ENCODE measurements at places on chromosomes 12 and 14.

DNA sequence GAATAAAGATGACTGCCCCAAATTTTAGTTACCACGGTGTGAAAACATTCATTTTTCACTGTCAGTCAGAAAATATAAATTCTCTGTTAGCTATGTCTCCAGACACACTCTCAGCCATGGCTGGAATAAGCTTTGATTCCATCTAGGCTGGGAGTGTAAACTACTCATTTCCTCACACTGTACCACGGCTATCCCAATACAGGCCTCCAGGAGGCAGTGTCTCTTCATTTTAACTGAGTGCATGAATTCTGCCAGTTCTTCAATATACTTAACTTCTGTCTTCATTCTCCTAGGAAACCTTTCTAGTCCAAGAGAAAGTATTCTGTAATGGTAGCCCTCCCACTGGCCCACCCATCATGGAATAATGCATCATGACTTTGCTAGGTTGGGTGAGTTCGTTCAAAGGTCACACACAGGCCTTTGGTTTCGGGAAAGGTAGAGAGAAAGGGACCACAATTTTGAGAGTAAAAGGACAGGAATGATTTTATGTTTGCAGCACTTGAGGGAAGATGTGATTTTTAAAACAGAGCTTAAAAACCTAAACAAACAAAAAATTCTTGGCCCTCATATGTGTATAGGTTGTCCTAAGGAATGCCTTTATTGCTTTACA lies 381.1 kb downstream of the SEC23A start:
- no peak for DNase-seq

DNA sequence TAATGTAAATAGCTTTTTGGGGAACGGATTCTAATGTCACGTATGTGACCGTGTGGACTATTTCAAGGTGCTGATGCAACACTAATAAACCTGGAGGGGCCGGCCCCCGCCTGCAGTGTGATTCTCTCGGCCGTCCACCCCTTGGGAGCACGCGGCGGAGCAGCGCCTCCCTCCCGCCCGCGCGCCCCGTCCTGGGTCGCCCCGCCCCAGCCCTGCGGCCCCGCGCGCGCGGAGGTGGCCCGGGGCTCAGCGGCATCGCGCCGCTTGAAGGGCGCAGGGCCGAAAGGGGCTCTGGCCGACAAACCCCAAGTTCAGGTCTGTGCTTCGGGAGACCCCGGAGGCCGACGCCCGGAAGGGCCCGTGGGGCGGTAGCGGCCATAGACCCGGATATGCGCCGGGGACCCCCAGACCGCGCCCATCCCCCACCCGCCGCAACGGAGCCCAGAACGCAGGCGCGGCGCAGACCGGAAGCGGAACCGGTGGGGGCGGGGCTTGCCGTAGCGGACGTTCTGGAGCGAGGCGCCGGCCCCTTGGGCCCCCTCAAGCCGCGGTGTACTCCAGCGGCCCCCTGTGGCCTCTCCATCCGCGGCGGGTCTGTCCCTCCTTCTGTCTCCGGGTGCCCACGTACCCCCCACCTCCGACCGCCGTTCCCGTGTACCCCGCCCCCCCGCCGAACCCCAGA lies at the start of gene TEX22:
Gene TEX22 (plus strand): TSS at position 495 of the 682 bp plus-strand sequence. CDS start 803 bp downstream, outside the sequence.
- DNase-seq = peak; percentile 86

GRCh38 chr12:130849561-130850417 lies 10.7 kb upstream of the STX2 start:
- no peak for DNase-seq

DNA sequence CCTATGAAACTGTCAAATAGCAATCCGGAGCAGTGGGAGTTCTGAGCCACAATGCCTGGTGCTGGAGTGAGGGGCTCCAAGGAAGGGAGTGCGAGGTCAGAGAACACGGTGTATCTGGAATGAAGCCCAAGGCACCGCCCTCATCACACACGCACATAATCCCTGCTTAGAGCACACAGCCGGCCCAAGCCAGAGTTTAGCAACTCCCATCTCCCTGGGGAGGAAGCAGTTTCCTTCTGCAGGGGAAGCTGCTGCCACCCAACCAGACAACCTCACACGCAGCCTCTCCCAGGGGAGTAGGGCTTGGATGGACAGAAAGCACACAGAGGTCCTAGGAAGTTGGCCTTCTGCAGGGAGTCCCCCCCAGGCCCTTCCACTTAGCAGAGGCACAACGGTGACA lies 31.3 kb downstream of the ACTN1 start:
- no peak for DNase-seq

DNA sequence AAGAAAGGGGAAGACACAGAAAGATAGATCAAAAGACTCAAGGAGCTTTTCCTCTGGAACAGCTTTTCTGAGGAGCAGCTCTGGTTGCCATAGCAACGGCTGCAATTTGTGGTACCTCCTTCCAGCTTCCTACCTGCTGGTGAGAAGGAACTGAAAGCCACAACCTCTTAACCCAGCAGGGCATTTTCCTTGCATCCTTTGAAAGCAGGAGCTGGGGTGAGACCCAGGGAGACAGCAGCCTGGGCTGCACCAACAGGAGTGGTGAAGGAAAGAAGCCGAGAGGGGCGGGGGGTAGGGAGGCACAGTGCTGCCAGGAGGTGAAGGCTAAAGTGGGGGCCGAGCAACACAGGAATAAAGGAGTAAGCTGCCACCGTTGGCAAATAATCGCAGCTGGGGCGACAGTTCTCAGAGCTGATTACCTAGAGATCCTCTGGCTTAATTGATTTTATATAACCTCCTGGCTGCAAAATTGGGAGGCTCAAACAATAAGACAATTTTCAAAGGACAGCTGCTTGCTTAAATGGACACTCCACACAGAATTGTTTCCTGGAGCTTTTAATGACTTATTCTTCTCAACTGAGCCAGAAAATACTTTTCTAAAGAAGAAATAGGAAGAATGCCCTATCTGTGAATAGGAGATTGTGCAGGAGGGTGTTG lies 129.4 kb downstream of the RPAP3 start:
- no peak for DNase-seq

DNA sequence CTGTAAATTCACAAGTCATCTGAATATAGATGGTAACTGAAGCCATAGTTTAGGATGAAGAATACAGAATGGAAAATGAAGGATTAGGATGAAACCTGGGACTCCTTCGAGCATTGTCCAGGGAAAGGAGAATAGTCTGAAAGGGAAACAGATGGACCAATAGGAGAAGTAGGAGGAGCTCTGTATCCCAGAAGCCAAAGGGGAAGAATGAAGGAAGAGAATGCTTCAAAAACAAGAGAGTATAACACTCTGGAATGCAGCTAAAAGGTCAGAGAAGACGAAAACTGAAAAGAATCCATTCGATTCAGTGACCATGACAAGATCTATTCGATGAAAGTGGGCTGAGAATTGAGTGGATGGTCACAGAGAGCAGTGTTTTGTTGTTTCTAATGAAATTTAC lies 1.0 kb downstream of the GMFB start:
- no peak for DNase-seq

- DNase-seq = no peak
Observed at GRCh38 chr14:38074754-38075153, 132.9 kb upstream of the SSTR1 start.

- DNase-seq = no peak
Observed at GRCh38 chr14:105860615-105861580, 334.5 kb downstream of the TMEM121 start.

DNA sequence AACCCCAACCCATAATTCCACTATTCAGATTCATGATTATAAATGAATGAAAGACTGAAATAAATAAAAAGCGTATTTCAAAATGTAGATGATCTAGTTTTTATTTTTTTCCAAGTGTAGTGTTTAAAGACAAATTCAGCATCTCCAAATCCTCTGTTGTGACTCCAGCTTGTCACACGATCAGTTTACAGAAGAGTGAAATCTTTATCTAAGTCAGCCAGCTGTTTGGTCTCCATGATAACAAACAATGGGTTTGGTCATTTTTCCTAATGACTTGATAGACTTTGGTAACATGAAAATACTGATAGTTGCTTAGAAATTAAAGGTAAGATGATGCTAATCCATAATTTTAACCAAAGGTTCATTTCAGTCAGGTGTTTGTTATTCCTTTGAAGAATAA lies 114.5 kb upstream of the RASSF8 start:
- no peak for DNase-seq

GRCh38 chr14:53310412-53310811 lies 157.3 kb upstream of the DDHD1 start:
- no peak for DNase-seq

- DNase-seq = no peak
Observed at GRCh38 chr12:132305991-132306884, 23.2 kb downstream of the GALNT9 start.

DNA sequence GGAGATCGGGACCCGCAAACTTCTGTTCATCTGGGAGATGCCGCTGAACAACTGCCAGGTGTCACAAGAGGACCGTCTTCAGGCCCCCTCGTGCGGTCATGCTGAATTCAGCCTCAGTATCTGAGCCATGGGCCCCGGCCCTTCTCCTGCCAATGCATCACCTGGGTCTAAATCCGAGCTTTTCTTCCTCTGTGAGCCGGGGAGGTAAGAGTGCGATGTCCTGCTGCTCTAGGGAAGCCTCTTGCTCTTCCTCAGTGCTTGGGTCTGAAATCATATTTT lies 155.8 kb upstream of the FKBP4 start:
- DNase-seq = no peak

GRCh38 chr12:103382736-103383346 lies 112.9 kb downstream of the C12orf42 start:
- DNase-seq = no peak

GRCh38 chr14:75156111-75156510 lies 20.3 kb downstream of the TMED10 start:
- no peak for DNase-seq

GRCh38 chr12:102326982-102327381 lies 129.3 kb upstream of the PMCH start:
- DNase-seq = no peak

GRCh38 chr14:60515511-60516289 lies 6.8 kb downstream of the SIX6 start:
- DNase-seq = no peak

DNA sequence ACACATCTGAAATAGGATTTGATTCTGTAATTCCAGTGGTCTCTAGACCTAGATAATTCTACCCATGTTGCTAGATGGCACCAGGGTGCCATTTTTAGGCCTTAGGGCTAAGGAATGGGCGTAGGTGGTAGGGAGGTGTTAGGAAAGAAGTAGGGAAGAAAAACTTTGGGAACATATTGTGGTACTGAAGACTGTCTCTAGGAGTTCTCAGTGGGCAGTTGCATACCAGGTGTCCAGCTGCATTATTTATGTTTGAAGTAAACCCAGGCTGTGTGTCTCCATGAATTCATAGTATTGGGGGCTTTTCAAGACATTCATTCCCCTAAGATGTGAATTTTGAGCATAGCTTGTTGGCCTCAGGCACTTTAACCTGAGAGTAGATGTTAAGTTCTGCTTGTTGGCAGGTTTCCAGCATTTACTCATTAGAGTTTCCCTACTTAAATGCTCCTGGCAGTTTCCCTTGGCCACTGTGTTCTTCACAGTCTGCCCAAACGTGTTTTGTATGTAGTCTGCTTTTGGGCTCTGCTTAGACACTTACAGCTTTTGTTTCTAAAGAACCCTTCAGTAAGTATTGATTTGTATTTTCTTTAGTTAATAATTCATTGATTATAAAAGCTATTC lies 31.5 kb upstream of the CCT2 start:
- no peak for DNase-seq

DNA sequence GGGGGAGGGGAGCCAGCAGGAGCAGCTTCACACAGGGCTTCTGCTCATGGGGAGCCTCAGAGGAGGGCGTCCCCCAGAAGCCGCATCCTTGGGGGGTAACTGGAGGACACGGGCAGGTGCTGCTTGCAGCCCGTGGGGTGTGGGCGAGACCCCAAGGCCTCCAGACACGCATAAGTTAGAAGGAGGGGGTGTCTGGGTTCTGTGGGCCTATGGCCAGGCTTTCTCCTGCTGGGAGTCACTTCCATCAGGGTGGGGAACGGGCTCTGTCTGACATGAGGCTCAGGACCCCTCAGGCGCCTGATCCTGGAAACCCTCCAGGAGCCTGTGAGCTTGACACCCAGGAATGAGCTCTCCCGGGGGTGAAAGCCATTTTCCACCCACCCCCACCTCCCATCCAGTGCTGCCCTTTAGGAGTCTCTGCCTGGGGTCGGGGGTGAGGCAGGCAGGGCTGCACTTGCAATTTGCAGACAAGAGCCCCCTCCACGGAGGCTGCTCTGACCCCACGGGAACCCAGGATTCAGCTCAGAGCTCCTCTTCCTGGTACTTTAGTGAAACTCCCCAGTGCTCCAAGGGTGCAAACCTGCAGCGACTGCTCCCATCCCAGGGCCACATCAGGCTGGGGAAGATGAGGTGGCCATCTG lies 325.7 kb downstream of the ADGRD1 start:
- no peak for DNase-seq

DNA sequence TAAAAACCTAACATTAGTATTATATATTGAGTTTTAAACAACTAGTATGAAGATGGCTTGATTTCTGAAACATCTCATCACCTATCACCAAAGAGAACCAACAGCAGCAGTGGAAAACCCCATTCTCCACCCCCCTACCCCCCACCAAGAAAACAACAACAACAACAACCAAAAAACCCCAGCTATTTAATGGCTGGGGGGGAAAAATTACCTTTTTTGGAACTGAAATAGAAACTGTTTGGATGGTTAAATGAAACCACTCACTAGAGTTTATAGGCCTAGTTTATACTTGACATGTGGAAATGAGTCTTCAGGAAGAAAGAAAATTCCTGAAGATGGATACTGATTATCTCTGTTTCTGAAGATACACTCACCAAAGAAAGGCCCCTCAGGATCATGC lies 30.3 kb downstream of the PPP2R5E start:
- no peak for DNase-seq

DNA sequence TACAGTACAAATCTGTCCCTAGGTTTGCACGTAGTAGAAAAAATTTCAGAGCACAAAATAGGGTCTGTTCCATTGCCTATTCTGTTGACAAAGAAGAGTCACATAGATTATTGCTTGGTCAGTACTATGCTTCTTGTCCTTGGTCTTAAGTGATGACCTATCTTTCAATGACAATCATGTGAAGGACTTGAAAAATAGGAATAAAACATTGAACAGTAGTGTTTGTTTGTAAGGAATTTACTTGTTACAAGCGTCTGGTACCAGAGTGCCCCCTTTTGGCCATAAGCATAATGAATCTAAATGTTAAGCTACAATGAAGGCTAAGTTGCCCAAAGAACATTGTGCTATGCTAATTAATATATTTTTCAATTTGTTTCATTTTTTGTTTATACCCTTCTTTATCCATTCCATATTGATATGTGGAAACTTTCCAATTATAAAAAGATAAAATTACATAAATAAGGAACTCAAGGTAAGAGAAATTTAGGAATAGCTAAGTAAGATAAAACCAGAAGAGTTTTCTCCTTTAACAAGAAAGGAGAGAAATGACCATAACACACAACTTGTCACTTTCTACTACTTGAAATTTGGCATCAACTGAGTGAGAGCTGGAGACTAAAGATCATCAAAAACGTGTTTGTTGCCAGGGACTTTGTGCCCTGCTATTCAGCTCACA lies 204.7 kb downstream of the EPS8 start:
- DNase-seq = no peak

DNA sequence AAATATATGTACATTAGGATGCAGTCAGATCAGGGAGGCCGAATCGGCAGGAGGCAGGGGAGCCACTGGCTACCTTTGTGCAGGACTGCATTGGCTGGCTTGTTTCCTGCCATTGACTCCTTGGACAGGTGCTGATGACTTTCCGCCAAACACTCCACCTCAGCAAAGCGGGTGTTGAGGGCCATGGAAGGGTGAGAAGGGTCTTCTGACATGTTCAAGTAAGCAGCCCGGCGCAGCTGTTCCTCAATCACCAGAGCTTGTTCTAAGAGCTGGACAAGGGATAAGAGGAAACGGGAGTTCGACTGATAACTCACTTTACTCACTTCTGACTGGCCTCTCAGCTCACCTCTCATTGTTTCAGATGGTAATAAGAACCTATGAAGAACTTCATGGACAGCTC lies 4.9 kb upstream of the NOP2 start:
- DNase-seq = no peak
